ENCODE measurements at places on chromosomes 6 and 20.

GRCh38 chr6:135311446-135312200, 130.5 kb downstream of the MYB start:
- no peak for DNase-seq

- DNase-seq: no peak
These were observed 16.3 kb upstream of the ARFGEF3 start for GRCh38 chr6:138145402-138145801.

- DNase-seq: no peak
These were observed 28.1 kb downstream of the NRSN1 start for GRCh38 chr6:24154121-24154520.

GRCh38 chr6:27726619-27727023, 185.6 kb downstream of the OR2B2 start:
- peak; percentile 68 for DNase-seq

GRCh38 chr6:12760911-12761310, 44.3 kb downstream of the PHACTR1 start:
- no peak for DNase-seq

- DNase-seq: no peak
These were observed 125.0 kb upstream of the ID4 start for GRCh38 chr6:19712012-19712688.

GRCh38 chr6:149138089-149138488, 179.4 kb upstream of the TAB2 start:
- no peak for DNase-seq

GRCh38 chr6:3678946-3679345, 72.6 kb downstream of the PXDC1 start:
- no peak for DNase-seq

DNA sequence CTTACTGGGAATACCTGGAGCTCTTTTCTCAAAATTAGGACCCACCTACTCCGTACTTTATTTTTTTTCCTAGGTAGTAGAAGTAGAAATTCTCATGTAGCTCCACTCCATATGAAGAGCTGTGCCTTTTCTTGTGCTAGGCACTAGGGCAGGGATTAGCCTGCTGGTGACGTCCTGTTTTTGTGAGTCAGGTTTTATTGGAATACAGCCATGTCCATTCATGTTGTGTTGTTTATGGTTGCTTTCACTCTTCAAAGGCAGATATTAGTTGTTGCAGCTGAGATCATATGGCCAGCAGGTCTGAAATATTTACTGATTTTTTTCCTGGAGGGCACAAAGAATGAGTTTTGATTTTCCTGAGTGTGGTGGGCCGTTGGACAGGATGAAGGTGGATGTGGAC, 20.5 kb downstream of the XRN2 start:
- peak; percentile 51 for DNase-seq

GRCh38 chr20:36128463-36129159, 25.9 kb upstream of the EPB41L1 start:
- DNase-seq: no peak

DNA sequence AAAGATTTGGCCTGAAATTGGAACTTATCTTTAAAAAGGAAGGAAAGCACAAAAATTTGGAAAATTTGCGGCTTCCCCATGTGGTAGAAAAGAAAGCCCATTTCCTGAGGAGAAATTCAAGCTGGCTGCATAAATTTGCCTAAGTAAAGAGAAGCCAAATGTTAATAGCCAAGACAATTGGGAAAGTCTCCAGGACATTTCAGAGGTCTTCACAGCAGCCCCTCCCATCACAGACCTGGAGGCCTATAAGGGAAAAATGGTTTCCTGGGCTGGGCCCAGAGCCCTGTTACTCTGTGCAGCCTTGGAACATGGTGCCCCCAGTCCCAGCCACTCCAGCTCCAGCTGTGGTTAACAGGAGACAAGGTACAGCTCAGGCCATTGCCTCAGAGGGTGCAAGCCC, 736.5 kb downstream of the HACE1 start:
- no peak for DNase-seq

DNA sequence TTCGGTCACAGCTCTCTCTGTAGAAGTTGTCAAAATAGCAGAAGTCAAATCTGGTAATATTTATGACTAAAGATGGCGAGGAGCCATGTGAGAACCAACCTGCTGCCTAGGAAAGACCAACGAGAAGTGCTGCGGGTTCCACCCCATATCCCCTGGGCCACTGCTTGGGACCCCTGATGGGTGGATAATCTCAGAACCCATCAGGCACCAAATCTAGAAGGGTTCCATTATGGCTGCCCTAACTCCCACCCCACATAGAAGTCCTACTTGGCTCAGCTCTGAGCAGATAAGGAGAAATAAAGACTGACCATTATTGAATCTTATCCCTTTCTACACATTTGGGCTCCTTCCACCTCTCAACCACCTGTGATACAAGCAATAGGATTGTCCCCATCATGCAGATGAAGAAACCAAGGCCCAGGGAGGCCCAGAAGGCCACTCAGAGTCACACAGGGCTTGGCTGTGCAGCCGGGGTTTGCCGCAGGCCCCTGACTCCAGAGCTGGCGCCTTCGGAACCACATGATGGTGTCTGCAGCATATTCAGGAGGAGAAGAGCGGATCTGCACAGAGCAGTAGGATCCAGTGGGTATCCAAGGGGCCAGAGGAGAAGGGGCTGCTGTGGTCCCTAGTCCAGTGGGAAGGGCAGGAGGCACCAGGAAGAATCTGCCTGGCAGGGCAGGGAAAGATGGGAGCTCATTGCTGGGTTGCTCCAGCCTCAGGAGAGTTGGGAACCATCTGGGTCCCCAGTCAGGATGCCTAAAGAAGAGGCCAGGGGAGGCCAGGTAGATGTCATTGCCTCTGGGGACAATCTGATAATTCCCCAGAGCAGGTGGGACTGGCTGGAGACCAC, 9.6 kb upstream of the PCMTD2 start:
- no peak for DNase-seq

- no peak for DNase-seq
These were observed 55.6 kb upstream of the FOXC1 start for GRCh38 chr6:1554141-1554475.

- DNase-seq: no peak
These were observed 38.6 kb downstream of the ATXN1 start for GRCh38 chr6:16722630-16723029.

DNA sequence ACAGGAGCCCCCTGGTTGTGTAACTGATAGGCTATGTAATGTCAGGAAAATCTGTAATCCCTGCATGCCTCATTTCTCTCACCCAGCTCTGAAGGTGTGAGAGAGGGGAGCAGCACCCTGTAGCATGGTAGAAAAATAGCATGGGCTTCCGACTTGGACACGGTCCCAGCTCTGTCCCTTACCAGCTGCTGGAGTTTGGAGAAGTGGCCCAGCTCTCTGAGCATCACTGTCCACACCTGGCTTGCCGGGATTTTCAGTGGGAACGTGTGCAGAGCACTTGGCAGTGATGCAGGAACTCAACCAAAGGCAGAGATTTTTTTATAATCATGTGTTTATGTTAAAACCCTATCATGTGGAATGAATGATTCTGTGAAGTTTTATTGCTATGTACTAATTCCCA, 34.6 kb downstream of the STK35 start:
- no peak for DNase-seq

DNA sequence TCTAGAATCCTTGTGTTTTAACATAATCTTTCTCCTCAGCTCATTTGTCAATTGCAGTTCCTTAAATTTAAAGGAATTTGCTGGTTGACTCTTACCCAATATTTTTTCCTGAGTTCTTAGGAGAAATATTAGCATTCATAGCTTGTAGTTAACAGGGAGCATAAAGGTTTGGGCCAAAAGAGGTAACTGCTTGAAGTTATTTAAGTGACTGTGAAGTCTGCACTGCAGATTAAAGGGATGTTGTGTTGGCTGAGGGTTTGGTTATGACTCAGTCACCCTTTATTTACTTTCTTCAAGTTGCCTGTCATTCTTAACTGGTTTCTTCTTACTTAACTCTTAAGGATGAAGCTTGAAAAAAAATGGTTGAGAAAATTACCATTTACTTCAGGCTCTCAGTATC, 220.3 kb upstream of the LAMP5 start:
- no peak for DNase-seq

- no peak for DNase-seq
These were observed 13.7 kb downstream of the BTN3A1 start for GRCh38 chr6:26415791-26416190.

- no peak for DNase-seq
These were observed 67.0 kb upstream of the FOXC1 start for GRCh38 chr6:1542764-1543163.

GRCh38 chr6:18837013-18837412, 449.9 kb downstream of the RNF144B start:
- no peak for DNase-seq

DNA sequence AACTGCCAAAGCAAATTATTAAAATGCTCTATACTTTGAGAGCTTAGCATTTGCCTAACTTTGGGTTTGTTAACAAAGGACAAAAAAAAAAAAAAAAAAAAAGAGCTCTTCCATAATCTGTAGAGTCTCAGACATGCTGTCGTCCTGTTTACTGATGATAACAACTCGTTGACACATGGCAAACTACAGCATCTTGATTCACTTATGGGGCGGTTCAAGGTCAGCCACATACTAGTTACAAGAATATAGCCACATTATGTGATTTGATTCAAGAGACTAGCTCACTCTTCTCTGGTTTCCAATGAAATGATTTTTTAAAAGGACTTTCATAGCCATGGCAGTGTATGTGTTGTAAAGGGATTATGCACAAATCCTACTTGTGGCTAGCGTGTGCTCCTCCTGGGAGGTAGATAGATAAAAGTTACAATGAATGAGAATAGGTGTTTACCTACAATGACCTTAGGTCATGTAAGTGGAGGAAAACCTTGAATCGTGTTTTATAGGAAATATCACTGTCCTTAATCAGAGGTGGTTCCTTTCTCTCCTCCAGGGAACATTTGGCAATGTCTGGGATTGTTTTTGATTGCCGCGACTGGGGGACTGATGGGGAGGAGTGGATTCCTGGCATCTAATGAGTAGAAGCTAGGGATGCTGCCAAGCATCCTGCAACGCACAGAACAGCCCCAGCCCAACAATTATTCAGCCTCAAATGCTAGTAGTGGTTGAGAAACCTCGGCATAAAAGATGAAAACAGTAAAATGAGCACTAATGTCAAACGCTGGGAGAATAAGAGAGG, 969.2 kb upstream of the SLC35B3 start:
- DNase-seq: no peak

DNA sequence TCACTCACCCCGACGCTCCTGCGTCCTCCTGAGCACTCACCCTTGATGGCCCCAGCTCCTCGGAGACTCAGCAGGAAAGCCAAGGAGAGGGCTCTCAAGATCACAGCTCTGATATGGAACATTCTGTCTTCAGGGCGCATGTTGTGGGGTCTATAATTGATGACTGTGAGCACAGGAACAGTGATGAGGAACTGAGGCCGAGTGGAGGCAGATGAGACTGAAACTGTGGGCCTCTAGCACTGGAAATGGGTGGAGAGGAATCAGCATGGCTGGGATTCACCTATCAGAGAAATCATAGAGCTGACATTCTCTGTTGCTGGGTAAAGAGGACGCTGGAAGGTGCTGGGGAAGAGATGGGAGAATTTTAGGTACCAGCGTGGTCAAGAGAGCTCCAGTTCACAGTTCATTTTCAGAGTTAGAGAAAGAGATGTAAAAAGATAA, at the start of gene HLA-DPA1:
Gene HLA-DPA1, minus strand, starts transcription at position 219 of the 441 bp plus-strand sequence.
- peak; percentile 92 for DNase-seq

- no peak for DNase-seq
These were observed 30.0 kb upstream of the UBR2 start for GRCh38 chr6:42533794-42534193.

DNA sequence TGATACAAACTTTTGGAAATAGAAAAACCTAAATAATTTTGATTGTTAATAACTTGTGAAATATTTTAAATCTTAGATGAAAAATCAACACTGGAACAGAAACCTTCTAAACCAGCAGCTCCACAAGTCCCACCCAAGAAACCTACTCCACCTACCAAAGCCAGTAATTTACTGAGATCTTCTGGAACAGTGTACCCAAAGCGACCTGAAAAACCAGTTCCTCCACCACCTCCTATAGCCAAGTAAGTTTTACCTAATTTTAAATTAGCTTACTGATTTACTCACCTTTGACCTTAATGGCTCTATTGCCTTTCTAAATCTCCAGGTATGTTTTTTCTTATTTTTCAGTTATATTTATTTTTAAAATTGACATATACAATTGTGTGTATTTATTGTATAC, 102.6 kb upstream of the ADGRF4 start:
- DNase-seq: no peak

- no peak for DNase-seq
These were observed 26.4 kb downstream of the ZMYND8 start for GRCh38 chr20:47330071-47330470.

- DNase-seq: no peak
These were observed 136.4 kb downstream of the OR2B2 start for GRCh38 chr6:27775796-27776184.

DNA sequence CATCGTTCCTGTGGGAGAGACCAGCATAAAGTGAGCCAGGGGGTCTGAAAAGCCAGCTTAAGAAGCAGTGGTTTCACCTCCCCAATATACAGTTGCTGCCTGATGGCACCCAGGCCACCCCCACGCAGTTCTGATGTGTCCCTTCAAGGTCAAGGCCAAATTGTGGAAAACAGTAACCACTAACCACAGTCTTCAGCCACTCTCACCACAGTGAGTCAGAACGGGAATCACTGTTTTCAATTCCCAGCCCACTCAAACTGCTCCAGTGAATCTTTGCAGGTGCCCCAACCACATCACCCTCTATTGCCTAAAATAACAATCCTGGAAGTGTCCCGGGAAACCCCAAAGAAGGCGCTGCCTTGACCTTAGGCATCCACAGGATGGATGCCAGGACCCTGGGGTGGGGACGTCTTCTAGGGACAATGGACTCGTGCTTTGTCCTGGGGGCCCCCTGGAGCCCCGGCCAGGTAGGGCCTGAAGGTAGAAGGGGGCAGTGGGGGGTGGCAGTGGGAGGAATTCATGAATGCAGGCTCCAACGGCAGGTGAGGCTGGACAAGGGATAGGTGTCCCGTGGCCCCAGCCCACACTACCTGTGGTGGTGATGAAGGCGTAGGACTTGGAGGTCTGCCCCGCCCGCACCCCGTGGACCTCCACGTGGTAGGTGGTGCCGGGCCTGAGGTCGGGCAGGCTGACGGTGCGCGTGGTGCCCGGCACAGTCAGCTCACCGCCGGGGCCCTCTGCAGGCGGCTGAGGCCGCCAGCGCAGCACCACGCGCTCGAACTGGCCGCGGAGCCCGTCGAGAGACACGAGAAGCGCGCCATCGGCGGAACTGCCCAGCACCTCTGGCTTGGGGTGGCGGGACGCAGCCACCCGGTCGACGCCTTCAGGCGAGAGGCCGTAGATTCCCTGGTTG, 22.2 kb downstream of the TNXB start:
- peak; percentile 67 for DNase-seq
